Stimulated activated CD8-positive, alpha-beta memory T cell treated with anti-CD3 and anti-CD28 coated beads, Interleukin-4, amount 100 ng/mL, for 24 hours (primary cell): ENCODE measurements at places on chromosomes 2 and 18.

DNA sequence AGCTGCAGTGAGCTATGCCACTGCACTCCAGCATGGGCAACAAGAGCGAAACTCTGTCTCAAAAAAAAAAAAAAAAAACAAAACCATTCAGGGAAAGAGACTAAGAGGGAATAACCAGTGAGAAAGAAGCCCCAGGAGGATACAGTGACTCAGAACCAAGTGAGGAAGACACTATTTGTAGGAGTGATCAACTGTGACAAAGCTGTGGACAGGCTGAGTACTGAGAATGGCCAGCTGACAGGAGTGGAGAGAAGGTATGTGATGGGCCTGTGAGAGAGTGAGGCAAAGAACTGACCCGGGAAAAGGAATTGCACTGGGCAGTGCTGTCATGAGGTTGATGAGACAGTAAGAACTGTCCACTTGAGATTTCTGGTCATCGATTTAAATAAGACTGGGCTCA lies 6.7 kb upstream of the LCT start:
- DNase-seq: no peak

GRCh38 chr2:61059382-61059781 lies 6.3 kb upstream of the SANBR start:
- no peak for DNase-seq

DNA sequence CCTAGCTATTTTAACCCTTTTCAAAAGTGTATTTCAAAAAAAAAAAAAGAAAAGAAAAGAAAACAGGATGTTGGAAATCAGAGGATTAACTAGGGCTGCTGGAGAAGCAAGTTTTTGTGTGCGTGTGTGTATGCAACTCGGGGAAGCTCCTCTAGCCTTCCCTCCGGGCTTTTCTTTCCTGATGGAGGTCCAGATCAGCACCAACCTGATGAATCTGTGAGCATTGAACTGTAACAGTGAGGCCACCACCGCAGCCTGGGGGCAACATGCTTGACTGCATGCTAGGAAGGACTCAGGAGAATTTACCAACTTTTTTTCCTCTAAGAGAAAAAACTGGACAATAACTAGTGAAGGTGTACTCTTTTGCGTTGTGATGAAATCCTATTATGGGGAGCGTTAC lies 2.3 kb downstream of the OBSL1 start:
- no peak for DNase-seq

DNA sequence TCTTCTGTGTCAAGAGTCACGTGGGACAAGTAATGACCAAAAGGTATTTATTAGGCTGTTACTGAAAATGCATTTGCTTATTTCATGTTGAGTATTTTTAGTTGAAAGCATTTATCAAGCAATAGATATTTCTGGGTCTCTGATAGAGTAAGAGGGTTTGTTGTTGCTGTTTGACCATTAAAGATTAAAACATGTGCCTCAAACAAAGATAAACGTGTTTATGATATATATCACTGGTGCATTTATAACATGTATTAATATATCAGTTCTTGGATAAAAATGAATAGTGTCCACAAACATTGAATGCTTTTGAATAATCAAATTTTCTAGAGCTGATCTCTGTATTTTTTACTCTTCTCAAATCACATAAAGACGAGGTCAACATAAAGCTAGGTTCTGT lies 467.7 kb downstream of the THSD7B start:
- DNase-seq: no peak

- DNase-seq: no peak
Measured at GRCh38 chr18:46298511-46298910, 194.3 kb downstream of the HAUS1 start.

DNA sequence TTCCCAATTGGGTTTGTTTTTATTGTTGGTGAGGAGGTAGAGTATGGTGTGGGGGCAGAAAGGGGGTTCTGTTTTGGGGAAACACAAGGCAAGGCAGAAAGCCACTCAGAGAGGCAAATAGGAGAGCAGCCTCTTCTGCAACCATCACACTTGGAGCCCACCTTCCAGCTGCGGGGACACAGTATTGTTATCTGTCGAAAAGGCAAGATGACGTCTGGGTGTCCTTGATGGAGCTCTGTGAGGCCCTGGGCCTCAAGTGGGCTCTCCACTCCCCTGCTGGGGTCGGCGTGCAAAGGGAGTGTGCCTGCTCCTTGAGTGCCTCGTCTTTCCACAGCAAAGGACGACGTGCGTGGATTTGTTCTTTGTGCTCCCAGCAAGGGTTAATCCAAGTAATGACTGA lies 227.6 kb downstream of the ANAPC1 start:
- no peak for DNase-seq

GRCh38 chr2:109128048-109128615 lies 873 bp upstream of the SH3RF3 start:
- peak; percentile 47 for DNase-seq
